ENCODE measurements at places on chromosomes 3 and 15.

- DNase-seq = no peak
Measured at GRCh38 chr3:154229217-154229590, 95.1 kb downstream of the DHX36 start.

- DNase-seq = no peak
Measured at GRCh38 chr15:74692327-74692726, 3.5 kb downstream of the EDC3 start.

DNA sequence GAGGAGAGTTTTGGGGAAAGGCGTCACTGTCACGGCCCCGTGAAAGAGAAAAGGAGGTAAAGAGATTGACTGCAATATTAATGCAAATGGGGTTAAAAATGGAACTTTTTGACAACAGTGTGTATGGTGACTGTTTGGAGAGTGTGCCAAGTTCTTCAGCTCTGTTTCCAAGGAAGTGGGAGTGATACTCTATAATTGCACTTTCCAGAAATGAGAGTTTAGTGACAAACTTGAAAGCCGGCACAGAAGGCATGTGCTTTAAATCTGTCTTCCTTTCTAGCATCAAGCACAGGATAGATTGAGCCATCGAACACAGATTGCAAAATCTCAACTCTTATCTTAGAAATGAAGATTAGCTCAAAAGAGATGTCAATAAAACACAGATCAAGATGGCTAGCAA lies 51.9 kb upstream of the SNRPA1 start:
- peak; percentile 81 for DNase-seq

- DNase-seq = no peak
Measured at GRCh38 chr3:49313896-49314688, 25.8 kb downstream of the USP4 start.

- no peak for DNase-seq
Measured at GRCh38 chr3:9135526-9135925, 113.9 kb downstream of the SRGAP3 start.

DNA sequence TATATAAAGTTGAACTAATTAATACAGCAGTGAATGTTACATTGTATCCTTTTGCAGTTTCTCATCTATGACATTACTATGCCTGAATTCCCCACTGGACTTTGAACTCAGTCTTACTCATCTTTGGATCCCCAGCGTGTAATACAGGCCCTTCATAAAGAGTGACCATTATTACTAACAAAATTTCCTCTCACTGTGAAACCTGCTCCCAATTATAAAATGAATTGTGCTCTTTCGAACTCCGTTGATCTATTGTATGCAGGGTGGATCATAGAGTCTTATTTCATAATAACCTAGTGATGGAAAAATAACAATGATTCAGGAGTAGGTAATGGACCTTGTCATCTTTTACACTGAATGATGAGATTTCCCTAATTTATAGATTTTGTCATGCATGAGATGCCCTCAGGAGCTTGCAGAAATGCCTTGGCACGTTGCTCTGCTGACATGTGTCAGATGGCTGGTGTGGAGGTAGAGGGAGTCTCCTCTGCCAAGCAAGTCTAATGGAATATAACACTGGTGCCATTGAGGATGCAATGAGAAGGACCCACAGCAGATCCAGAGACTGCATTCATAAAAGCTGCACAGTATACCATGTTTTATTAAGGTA lies 25.5 kb downstream of the B3GNT5 start:
- no peak for DNase-seq

DNA sequence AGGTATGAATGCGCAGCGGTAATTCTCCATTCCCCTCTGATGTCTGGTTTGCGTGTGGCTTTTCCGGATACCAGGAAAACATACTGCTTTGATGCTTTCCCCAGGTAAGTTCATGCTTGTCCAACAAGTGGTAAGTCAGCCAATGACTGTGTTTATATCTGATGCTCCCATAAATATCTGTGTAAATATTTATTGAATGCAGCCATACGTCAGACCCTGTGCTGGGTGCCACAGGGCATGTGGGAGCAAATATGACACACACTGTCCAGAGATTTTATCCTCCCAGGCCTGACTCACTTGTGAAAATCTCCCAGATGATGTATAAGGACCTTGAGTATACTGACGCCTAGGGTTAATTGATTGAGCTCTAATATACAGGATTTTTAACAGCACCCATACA lies 29.6 kb upstream of the CEMIP start:
- DNase-seq = no peak

DNA sequence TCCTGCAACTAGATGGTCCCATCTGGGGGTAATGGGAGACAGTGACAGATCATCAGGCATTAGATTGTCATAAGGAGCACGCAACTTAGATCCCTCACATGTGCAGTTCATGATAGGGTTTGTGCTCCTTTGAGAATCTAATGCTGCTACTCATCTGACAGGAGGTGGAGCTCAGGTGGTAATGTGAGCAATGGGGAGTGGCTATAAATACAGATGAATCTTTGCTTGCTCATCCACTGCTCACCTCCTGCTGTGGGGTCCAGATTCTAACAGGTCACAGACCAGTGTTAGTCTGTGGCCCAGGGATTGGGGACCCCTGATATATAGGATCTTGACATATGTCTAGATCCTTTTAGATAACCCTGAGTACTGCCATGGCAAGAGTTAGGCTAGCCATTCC lies 52.7 kb downstream of the RASGRF1 start:
- DNase-seq = no peak

- no peak for DNase-seq
Measured at GRCh38 chr3:127237835-127238234, 44.9 kb downstream of the PRR23E start.

GRCh38 chr15:90000186-90001001 lies 730 bp upstream of the ZNF710 start:
- no peak for DNase-seq

DNA sequence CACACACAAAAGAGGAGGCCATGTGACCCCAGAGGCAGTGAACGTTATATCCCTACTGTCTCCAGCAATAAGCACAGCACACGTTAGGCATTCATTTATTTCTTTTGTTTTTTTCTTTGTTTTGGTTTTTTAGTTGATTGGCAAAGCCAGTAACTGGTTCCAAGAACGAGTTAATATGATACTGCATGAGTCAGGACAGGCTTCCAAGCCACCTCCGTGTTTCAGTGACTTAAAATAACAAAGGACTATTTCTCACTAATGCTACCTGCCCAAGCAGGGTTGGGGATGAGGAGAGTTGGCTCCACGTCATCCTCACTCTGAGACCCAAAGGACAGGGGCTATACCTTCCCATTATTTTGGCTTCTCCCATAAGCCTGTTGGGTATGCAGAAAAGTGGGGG lies 130.5 kb downstream of the ST8SIA2 start:
- no peak for DNase-seq

GRCh38 chr15:89198934-89199333 lies 22.4 kb downstream of the RLBP1 start:
- peak; percentile 64 for DNase-seq

DNA sequence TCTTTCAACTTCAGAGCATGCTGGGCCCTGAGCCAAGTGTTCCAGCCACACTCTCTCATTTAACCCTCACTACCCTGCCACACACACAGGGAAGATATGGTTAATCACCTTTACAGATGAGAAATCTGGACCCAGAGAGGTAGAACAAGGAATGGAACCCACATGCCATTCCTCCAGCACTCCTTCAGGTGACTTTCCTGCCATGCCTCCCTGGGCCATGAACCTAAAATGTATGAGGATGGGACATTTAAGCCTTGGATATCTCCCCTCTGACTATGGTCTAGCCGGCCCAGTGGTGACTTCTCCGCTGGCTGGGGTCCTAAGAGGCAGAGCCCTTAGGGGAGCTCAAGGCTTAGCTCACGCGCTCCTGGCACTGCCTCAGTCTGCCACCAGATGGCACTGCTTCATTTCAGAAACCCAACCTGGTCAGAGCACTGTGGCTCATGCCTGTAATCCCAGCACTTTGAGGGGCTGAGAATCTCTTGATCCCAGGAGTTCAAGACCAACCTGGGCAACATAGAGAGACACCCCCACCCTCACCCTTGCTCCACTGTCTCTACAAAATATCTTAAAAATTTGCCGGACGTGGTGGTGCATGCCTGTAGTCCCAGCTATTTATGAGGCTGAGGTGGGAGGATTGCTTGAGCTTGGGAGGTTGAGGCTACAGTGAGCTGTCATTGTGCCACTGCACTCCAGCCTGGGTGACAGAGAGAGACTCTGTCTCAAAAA lies 2.2 kb upstream of the DCAF1 start:
- DNase-seq = peak; percentile 71

DNA sequence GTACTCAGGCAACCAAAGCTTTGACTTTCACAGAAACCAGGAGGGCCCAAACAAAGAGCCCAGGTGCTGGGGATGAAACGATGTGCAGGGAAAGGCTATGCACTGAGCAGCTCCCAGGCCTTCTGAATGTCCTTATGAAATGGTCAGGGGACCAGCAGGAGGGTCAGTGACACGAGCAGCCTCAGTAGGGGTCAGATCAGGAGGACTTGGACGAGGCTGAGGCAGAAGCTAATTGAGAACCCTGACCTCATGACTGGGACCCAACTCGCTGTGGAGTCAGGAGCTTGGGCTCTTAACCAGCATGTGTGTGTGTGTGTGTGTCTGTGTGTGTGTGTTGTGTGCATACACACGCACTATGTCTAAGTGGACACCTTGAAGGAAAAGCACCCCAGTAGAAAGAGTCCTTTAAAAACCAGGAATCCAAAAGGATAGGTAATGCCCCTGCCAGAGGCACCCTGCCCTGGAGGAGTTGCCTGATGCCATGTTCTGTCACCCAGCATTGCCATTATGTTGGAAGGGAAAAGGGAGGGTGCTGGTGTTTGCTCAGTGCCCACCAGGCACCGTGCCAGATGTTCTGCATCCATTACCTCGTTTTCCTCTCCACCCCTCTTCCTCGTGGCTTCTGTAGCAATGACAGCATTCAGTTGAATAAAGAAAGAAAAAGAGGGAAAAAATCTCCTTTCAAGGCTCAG lies 50.9 kb downstream of the CORO2B start:
- peak; percentile 80 for DNase-seq

GRCh38 chr15:38297623-38298388 lies 45.2 kb downstream of the SPRED1 start:
- no peak for DNase-seq

GRCh38 chr3:21544076-21544462 lies 206.9 kb downstream of the ZNF385D start:
- no peak for DNase-seq

- no peak for DNase-seq
Measured at GRCh38 chr3:174083706-174084105, 686.2 kb downstream of the NLGN1 start.

DNA sequence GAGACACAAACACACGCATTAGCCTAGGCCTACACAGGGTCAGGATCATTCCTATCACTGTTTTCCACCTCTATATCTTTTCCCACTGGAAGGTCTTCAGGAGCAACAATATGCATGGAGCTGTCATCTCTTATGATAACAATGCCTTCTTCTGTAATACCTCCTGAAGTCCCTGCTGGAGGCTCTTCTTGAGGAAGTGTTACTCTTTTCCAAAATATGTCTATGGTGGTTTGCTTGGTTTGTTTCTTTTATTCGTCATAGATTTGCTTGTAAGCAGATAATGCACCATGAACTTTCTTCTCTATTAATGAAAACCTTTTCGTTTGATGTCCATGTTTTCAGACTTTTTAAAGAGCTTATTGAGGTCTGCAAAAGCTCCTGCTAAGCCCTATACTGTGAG lies 109.3 kb downstream of the GMPS start:
- DNase-seq = no peak

DNA sequence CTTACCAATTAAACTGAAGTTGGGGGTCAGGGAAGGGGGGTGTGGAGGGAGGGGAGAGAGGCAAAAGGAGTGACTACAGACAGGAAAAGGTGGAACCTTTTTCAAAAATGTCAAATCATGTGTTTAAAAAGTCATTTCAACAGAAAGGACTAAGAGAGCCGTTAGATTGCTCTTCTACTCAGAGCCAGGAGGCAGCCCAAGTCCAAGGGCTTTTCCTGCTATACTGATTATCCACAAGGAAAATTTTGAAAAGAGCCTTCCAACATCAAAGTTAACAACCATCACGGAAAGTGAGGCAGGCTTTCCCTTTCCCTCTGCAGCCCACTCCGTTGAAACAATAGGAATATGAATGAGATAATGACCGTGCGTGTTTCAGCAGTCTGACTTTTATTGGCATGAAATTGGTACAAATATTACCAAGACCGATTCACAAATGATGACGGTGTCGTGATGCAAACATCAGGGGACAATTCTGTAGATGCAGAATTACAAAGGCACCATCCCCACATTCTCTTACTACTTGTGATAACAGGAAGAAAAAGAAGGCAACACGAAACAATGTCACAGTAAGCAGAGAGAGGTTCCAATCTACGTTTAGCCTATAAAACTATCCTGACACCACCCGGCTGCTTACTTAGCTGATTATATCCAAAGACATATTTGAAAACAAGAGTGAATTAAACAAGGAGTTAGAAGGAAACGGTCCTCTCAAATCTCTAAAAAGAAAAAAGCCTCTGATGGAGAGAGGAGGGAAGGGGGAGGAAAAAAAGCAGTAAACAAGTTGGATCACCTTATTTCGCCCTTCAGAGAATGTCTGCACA lies 453.7 kb downstream of the FOXP1 start:
- DNase-seq = no peak

GRCh38 chr15:86255247-86255646 lies 175.6 kb downstream of the AGBL1 start:
- DNase-seq = no peak

GRCh38 chr15:51368751-51369450 lies 27.4 kb downstream of the GLDN start:
- no peak for DNase-seq

GRCh38 chr3:26621176-26621575 lies 1.4 kb upstream of the LRRC3B start:
- no peak for DNase-seq

GRCh38 chr3:71485896-71486295 lies 97.6 kb downstream of the FOXP1 start:
- DNase-seq = no peak

GRCh38 chr3:150515210-150515609 lies 31.1 kb downstream of the SERP1 start:
- DNase-seq = no peak

DNA sequence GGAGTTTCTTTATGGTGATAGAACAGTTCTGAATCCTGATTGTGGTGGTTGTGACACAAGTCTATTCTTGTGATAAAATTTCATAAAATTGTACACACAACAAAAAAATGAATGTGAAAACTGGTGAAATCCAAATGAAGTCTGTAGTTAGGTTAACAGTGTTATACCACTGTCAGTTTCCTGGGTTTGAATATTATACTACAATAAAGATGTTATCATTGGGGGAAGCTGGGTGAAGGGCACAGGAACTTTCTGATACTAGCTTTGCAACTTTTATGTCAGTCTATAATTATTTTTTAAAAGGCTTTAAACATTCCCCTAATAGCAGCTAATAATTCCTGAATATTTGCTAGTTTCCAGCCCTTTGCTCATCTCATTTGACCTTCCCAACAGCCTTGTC lies 319.8 kb downstream of the LRTM1 start:
- no peak for DNase-seq

GRCh38 chr15:41291065-41291631 lies 41.2 kb downstream of the OIP5 start:
- no peak for DNase-seq
